Endodermal cell (in vitro differentiated cells): ENCODE measurements at places on chromosomes 16 and 17. TPM values are rescaled to one million over a fixed set of nuclear protein-coding genes. Genes with fewer than 3 reads are reported as not detected.

The ATAD5 gene
- total RNA-seq, result 19.0 to 29.7 TPM (median 29.5 TPM) in 3 replicates

DNA sequence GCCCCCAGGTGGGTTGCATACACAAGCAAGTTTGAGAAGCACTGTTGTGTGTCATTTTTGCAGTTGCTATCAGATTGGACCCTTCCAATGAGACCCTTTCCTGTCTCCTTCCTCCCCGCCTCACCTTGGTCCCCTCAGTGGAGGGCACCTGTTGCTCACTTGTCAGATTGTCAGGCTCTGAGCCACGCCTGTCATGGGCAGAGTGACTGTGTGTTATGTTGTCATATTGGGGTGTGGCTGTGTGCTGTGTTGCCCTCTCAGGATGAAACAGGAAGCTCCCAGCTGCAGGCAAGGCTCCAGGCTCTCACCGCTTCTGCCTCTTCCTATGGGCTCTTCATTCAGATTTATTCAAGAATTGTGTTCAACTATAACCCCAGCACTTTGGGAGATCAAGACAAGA, 302.9 kb downstream of the CPPED1 start:
- no peak overlapping the region for H3K4me3 ChIP-seq
- no peaks in the 10 kb centered on the region for H3K4me1 ChIP-seq
- DNase-seq, result no peak
- no peak overlapping the region for H3K27ac ChIP-seq

The KRTAP4-1 gene
- not detected in 3 replicates for total RNA-seq

The DHRS7C gene
- total RNA-seq, result not detected in 2 replicates

- H3K4me3 ChIP-seq, result no peak overlapping the region
- H3K27me3 ChIP-seq, result no peaks in the 10 kb centered on the region
- no peak for DNase-seq
- no peaks in the 10 kb centered on the region for H3K36me3 ChIP-seq
- peaks cover 3% of the 10 kb centered on the region for H3K4me1 ChIP-seq
- H3K27ac ChIP-seq, result no peak overlapping the region
Measured at GRCh38 chr17:14826358-14826757, 438.8 kb downstream of the PMP22 start.

DNA sequence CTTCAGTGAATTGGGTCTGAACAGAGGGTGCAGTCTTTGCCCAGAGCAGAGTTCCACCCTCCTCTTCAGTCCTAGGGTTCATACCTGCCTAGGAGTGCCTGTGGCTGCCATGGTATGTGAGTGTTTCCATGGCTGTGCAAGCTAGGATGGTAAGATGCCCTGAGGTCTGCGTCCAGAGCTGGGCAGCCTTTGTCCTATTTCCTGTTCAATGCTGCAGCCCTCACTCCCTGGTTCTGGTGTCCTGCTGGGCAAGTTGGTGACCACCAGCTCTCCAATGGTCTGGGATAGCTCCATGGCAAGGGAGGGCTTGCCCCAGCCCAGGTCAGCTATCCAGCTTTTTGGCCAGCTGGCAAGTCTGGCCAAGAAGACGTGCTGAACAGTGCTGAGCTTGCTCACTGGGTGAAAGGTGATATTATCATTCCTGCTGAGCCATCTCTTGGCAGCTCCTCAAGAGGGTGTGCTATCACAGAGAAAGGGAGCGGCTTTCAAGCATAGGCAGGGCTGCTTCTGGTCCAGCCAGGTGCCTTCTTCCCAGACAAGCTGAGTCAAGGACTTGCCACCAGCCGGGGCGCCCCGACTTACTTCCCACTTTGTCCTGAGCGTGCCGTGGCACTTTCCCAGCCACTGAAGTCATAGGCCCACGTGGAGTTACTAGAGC, 13.0 kb upstream of the NFATC3 start:
- no peaks in the 10 kb centered on the region for H3K4me1 ChIP-seq
- H3K27ac ChIP-seq, result no peak overlapping the region

- no peak overlapping the region for H3K4me3 ChIP-seq
- no peaks in the 10 kb centered on the region for H3K36me3 ChIP-seq
- no peaks in the 10 kb centered on the region for H3K27me3 ChIP-seq
- H3K4me1 ChIP-seq, result no peaks in the 10 kb centered on the region
Measured at GRCh38 chr17:45653616-45654015, 130.5 kb upstream of the CRHR1 start.

GRCh38 chr16:17173281-17173680, 297.5 kb downstream of the XYLT1 start:
- H3K36me3 ChIP-seq, result no peaks in the 10 kb centered on the region
- no peak overlapping the region for H3K27ac ChIP-seq
- H3K4me1 ChIP-seq, result no peaks in the 10 kb centered on the region
- DNase-seq, result no peak
- no peak overlapping the region for H3K4me3 ChIP-seq

The LLGL2 gene
- 108 and 128 TPM in 2 replicates for total RNA-seq

The PRRT2 gene
- 5.7 and 8.2 TPM in 2 replicates for total RNA-seq

The SLC38A8 gene
- total RNA-seq, result not detected in 3 replicates

The TMIGD1 gene
- total RNA-seq, result not detected in 3 replicates

The RAP1GAP2 gene
- 41.9 and 44.3 TPM in 2 replicates for total RNA-seq

The CMC2 gene
- 65.6 and 73.8 TPM in 2 replicates for total RNA-seq

The ACTG1 gene
- 4,461 to 5,416 TPM (median 4,801 TPM) in 3 replicates for total RNA-seq

The TANGO6 gene
- total RNA-seq, result 5.5 to 15.7 TPM (median 9.6 TPM) in 3 replicates

The CHD9NB gene
- total RNA-seq, result 4.2 to 14.0 TPM (median 13.1 TPM) in 3 replicates

DNA sequence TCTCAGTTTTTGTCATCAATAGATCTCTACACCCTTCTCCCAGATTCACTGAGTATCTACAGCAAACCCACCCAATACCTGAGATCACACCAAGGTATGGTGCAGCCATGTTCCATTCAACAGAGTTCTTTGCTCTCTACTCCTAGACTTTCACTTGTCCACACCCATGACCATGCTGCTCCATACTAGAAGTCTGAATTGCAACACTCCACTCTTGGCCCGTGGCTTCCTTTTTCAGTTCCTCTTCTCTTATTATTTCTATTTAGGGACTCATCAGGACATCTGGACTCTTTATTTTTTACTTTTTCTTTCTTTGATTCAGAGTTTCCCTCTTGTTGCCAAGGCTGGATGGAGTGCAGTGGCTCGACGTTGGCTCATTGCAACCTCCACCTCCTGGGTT, 37.1 kb downstream of the YWHAE start:
- H3K27me3 ChIP-seq, result no peaks in the 10 kb centered on the region
- no peak overlapping the region for H3K4me3 ChIP-seq
- no peaks in the 10 kb centered on the region for H3K4me1 ChIP-seq
- peaks cover 79% of the 10 kb centered on the region for H3K36me3 ChIP-seq
- no peak overlapping the region for H3K27ac ChIP-seq

DNA sequence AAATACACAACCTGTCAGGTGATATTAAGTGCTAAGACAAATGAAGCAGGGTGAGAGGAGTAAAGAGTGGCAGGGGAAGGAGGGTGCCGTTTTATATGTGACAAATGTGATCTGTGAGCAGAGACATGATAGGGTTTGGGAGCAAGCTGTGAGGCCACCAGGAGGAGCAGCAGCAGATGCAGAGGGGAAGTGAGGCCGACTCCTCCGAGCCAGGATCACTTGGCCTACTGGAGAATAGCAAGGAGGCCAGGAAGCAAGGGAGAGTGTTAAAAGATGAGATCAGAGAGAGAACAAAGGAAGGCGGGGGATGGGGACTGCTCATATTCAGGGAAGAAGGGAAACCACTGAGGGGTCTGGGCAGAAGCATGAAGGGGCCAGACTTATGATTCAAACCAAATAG, 129.4 kb downstream of the TANGO6 start:
- H3K4me3 ChIP-seq, result peak overlapping the region; percentile 32
- peak overlapping the region; percentile 39 for H3K27ac ChIP-seq
- no peaks in the 10 kb centered on the region for H3K27me3 ChIP-seq
- H3K4me1 ChIP-seq, result peaks cover 7% of the 10 kb centered on the region
- peak; percentile 91 for DNase-seq

DNA sequence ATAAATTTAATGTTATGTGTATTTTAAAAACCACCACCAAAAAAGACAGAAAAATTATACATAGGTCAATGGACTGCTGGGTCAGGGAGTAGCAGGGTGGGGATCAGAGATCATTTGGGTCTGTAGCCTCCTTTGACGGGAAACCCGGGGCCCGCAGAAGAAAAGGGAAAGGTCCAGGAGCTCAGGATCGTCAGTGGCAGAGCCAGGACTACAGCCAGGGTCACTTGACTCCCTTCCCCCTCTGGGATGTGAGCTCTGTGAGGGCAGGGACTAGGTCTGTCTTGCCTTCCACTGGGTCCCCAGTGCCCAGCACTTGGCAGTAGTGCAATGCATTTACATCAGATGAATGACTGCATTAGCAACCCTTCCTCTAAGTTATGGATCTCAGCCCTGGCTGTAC, 62.1 kb downstream of the TOM1L2 start:
- H3K4me3 ChIP-seq, result no peak overlapping the region
- peaks cover 6% of the 10 kb centered on the region for H3K4me1 ChIP-seq
- no peaks in the 10 kb centered on the region for H3K36me3 ChIP-seq
- H3K27ac ChIP-seq, result no peak overlapping the region

GRCh38 chr17:36153895-36154610, 22.4 kb downstream of the TBC1D3B start:
- H3K36me3 ChIP-seq, result no peaks in the 10 kb centered on the region
- DNase-seq, result no peak
- H3K4me3 ChIP-seq, result no peak overlapping the region
- no peak overlapping the region for H3K27ac ChIP-seq
- no peaks in the 10 kb centered on the region for H3K27me3 ChIP-seq
- H3K4me1 ChIP-seq, result no peaks in the 10 kb centered on the region

- H3K4me1 ChIP-seq, result peaks cover 3% of the 10 kb centered on the region
- H3K27me3 ChIP-seq, result no peaks in the 10 kb centered on the region
- H3K36me3 ChIP-seq, result no peaks in the 10 kb centered on the region
- H3K27ac ChIP-seq, result no peak within 1 kb of the TSS
- DNase-seq, result peak; percentile 96
- peak within 1 kb of the TSS; percentile 62 for H3K4me3 ChIP-seq
Measured at GRCh38 chr16:71526111-71526631, at the start of gene CHST4. CHST4 (plus strand) TSS chr16:71526426; CDS start chr16:71536678, 10,252 bp downstream.

The NTN3 gene
- total RNA-seq, result 0.62 to 1.6 TPM (median 0.63 TPM) in 3 replicates

- no peak overlapping the region for H3K4me3 ChIP-seq
- H3K27me3 ChIP-seq, result no peaks in the 10 kb centered on the region
- DNase-seq, result no peak
- no peaks in the 10 kb centered on the region for H3K36me3 ChIP-seq
- no peak overlapping the region for H3K27ac ChIP-seq
Measured at GRCh38 chr17:69728816-69729215, 314.3 kb downstream of the MAP2K6 start.

GRCh38 chr17:7903154-7904103, 12.7 kb downstream of the RNF227 start:
- H3K4me3 ChIP-seq, result peak overlapping the region; percentile 45
- H3K36me3 ChIP-seq, result peaks cover 79% of the 10 kb centered on the region
- no peak overlapping the region for H3K27ac ChIP-seq

The TP53TG3F gene
- total RNA-seq, result not detected in 3 replicates

GRCh38 chr17:3043737-3044365, 19.6 kb downstream of the OR1D5 start:
- no peaks in the 10 kb centered on the region for H3K4me1 ChIP-seq
- H3K27ac ChIP-seq, result no peak overlapping the region
- no peak overlapping the region for H3K4me3 ChIP-seq
- H3K27me3 ChIP-seq, result peaks cover 8% of the 10 kb centered on the region
- no peaks in the 10 kb centered on the region for H3K36me3 ChIP-seq

The TEN1 gene
- 15.3 and 15.5 TPM in 2 replicates for total RNA-seq

- H3K4me3 ChIP-seq, result peak overlapping the region; percentile 29
- no peak for DNase-seq
- H3K4me1 ChIP-seq, result no peaks in the 10 kb centered on the region
- peaks cover 8% of the 10 kb centered on the region for H3K27me3 ChIP-seq
Measured at GRCh38 chr17:80980397-80981061, 11.1 kb upstream of the CHMP6 start.

- no peaks in the 10 kb centered on the region for H3K27me3 ChIP-seq
- H3K4me3 ChIP-seq, result no peak overlapping the region
- no peaks in the 10 kb centered on the region for H3K4me1 ChIP-seq
- no peak overlapping the region for H3K27ac ChIP-seq
Measured at GRCh38 chr16:87757841-87758426, 7.9 kb downstream of the KLHDC4 start.

DNA sequence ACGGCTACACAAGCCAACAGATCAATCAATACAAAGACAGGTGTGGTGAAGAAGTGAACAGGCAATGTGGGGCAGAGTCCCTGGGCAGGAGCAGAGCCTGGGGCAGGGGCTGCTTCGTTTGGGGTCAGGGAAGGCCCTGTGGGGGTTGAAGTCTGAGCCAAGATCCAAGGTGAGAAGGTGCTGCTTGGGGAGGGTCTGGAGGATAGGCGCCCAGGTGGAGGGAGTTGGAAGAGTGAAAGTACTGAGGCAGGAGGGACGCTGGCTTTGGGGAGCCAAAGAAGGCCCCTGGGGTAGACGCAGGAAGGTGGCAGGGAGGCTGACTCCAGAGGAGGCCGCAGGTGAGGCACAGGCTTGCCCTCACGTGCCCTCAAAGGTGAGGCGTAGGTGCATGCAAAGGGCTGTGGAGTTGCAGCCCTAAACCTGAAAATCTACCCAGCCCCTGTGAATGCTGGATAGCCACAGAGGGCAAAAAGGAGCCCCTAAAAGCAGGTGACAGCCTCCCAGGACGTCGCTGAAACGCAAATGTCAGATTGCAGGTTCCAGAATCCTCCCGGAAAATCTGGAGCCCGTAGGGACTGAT, 33.3 kb downstream of the WFDC1 start:
- H3K27ac ChIP-seq, result no peak overlapping the region
- DNase-seq, result peak; percentile 33
- H3K4me1 ChIP-seq, result no peaks in the 10 kb centered on the region
- H3K4me3 ChIP-seq, result no peak overlapping the region
- no peaks in the 10 kb centered on the region for H3K36me3 ChIP-seq

The ARL5C gene
- not detected in 2 replicates for total RNA-seq

- no peaks in the 10 kb centered on the region for H3K4me1 ChIP-seq
- no peak overlapping the region for H3K4me3 ChIP-seq
- no peaks in the 10 kb centered on the region for H3K36me3 ChIP-seq
- H3K27ac ChIP-seq, result peak overlapping the region; percentile 70
Measured at GRCh38 chr17:62892870-62893338, 73.1 kb upstream of the TANC2 start.

The GPRC5C gene
- 73.4 to 291 TPM (median 80.8 TPM) in 3 replicates for total RNA-seq

GRCh38 chr17:35804658-35805192, 4.6 kb upstream of the TAF15 start:
- peak; percentile 83 for DNase-seq
- H3K4me1 ChIP-seq, result no peaks in the 10 kb centered on the region
- H3K4me3 ChIP-seq, result no peak overlapping the region
- no peak overlapping the region for H3K27ac ChIP-seq
- H3K27me3 ChIP-seq, result peaks cover 10% of the 10 kb centered on the region
- no peaks in the 10 kb centered on the region for H3K36me3 ChIP-seq

GRCh38 chr16:23124315-23124714, 24.9 kb downstream of the USP31 start:
- no peak overlapping the region for H3K27ac ChIP-seq
- DNase-seq, result no peak
- H3K27me3 ChIP-seq, result no peaks in the 10 kb centered on the region
- H3K36me3 ChIP-seq, result no peaks in the 10 kb centered on the region
- no peak overlapping the region for H3K4me3 ChIP-seq

- no peak overlapping the region for H3K27ac ChIP-seq
- no peaks in the 10 kb centered on the region for H3K27me3 ChIP-seq
- H3K36me3 ChIP-seq, result no peaks in the 10 kb centered on the region
- H3K4me1 ChIP-seq, result no peaks in the 10 kb centered on the region
- H3K4me3 ChIP-seq, result no peak overlapping the region
Measured at GRCh38 chr16:46777804-46778203, 29.7 kb upstream of the MYLK3 start.

The CACNB1 gene
- 9.0 and 12.2 TPM in 2 replicates for total RNA-seq

The RAMP2 gene
- 4.9 and 6.1 TPM in 2 replicates for total RNA-seq

GRCh38 chr17:74642556-74642955, 19.0 kb upstream of the CD300E start:
- H3K4me3 ChIP-seq, result peak overlapping the region; percentile 79
- H3K27me3 ChIP-seq, result no peaks in the 10 kb centered on the region
- H3K36me3 ChIP-seq, result peaks cover 5% of the 10 kb centered on the region
- DNase-seq, result peak; percentile 73

The CLEC10A gene
- not detected in 2 replicates for total RNA-seq
